AG04450 (cell line): ENCODE measurements at places on chromosomes 13 and 19. TPM values are rescaled to one million over a fixed set of nuclear protein-coding genes. Genes with fewer than 3 reads are reported as not detected.

GRCh38 chr13:40178130-40178529, 488.3 kb downstream of the FOXO1 start:
- no peak for DNase-seq

DNA sequence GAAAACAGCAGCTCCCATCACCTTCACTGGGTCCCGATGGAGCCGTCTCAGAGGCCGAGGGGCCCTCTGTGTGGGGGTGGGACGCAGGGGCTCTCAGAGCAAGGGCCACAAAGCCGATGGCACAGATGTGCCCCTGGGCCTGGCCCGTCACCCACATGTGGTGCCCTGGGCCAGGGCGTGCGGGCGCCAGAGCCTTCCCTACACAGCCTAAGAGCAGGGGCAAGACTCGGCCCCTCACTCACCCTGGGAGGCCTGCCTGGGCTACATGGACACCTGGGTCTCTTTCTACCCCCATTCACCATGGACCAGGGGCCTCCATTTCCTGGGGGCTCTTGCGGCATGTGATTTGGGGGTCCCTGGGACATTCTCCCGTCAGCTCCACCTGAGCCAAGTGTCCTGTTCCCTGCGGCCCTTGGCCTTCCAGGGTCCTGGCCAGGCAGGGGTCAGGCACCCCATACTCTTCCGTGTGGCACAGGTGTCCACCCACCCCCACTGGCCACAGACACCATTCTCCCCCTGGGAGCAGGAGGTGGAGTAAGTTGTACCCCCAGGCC, 10.0 kb downstream of the COMP start:
- DNase-seq: no peak

The LDLR gene
- polyA plus RNA-seq: 49.6 and 59.7 TPM in 2 replicates

The SRRM5 gene
- 0.07 and 0.12 TPM in 2 replicates for polyA plus RNA-seq

GRCh38 chr19:28869459-28869858, 343.5 kb downstream of the UQCRFS1 start:
- no peak for DNase-seq

The POGLUT2 gene
- polyA plus RNA-seq: 17.8 and 24.8 TPM in 2 replicates
